NCI-H2081 treated with DMSO at 0.1 percent for 48 hours (cell line): ENCODE measurements at places on chromosomes 1 and 21.

- DNase-seq = no peak
Observed at GRCh38 chr1:192766876-192767275, 42.0 kb upstream of the RGS2 start.

DNA sequence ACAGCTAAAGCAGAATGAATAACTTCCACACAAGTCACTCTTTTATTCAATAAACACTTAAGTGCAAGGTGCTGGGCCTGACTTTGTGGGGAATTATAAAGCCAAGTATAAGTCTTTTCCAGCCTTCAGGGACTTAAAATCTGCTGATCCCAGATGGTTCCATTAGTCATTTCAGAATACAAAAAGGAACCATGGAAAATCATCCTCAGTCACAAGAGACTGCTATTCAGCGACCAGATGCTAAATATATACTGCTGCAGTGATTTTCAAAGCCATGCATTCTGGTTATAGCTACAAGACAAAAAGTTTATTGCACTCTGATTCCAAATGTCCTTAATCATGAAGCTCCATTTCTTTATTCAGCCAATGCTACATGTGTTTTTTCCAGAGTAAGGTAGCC, 25.7 kb downstream of the GLMN start:
- DNase-seq = no peak

DNA sequence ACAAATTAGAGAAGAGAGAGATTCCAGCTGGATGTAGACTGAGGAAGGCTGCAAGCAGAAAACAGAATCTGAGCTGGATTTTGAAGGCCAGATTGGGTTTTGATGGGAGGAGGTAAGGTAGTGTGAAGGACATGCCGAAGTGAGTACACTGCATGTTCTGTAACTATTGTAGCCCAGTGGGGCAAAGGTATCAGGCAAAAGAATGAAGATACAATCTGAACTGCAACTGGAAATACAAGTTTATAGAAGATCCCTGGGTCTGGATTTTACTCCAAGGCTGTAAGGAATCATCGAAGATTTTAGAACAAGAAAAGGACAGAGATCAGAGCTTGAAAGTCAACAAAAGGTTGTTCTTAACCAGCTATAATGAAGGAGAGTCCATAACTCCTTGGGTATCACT, 382.0 kb downstream of the KCNH1 start:
- DNase-seq = no peak

DNA sequence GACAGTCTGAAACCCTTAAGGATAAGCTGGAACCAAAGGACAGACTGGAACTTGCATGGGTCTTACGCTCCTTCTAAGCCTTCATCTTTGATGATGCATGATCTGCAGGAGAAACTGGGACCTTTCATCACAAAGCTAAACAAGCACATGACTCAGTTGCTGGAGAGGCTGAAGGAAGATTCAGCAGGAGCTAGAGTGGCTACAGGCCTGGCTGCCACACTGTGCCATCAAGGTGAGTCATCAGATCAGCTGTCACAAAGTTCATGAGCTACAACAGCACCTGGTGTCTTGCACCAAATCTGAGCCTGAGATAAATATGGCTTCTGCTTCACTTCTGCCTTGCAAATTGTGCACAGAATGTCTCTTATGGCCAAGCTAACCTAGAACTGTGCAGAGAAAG, 95.5 kb upstream of the MARK1 start:
- DNase-seq = no peak

DNA sequence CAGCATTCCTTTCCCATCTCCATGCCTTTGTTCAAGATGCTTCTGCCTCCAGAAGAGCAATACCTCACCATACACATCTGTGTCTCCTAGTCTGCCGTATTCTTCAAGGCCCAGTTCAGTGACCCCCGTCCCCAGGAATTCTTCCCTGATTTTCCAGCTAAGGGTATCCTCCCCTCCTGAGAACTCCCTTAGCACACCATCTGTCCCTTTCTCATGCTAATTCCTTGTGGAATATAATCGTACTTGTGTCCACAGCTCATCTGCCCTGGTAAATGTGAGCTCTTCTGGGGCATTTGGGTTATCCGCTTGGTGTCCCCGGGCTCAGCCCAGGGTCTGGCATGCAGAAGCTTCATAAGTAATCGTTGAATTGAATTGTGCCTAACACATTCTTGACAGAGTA, 40.9 kb downstream of the BEND5 start:
- no peak for DNase-seq
